Mucosa of descending colon (tissue), 3 donors: ENCODE measurements at places on chromosomes 7 and 10.

DNA sequence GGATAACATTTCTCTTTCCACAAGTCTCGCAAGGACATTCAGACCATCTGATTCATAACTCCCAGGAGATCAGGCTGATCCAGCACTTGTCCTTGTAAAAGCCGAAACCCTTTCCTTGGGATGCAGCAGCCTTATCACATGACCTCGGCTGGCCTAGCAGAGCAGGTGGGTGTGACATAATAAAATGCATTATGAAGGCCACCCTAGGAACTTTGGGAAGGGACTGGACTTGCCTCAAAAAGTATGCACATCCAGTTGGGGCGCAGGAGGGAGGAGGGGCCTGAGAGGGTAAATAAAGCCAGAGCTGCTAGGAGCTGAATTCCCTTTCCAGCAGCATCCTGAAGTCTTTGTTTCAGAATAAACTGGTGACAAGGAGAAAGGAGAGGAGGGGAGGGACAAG is 260.8 kb downstream of the SNX13 start:
- peak; percentile 8 for DNase-seq

GRCh38 chr10:100007231-100008141 is 2.3 kb downstream of the DNMBP start:
- DNase-seq, result no peak

- peak; percentile 2 for DNase-seq
Observed at GRCh38 chr7:6590645-6591110, 857 bp downstream of the INTS15 start.

- DNase-seq, result no peak
Observed at GRCh38 chr10:58898854-58899573, 277.4 kb upstream of the PHYHIPL start.

DNA sequence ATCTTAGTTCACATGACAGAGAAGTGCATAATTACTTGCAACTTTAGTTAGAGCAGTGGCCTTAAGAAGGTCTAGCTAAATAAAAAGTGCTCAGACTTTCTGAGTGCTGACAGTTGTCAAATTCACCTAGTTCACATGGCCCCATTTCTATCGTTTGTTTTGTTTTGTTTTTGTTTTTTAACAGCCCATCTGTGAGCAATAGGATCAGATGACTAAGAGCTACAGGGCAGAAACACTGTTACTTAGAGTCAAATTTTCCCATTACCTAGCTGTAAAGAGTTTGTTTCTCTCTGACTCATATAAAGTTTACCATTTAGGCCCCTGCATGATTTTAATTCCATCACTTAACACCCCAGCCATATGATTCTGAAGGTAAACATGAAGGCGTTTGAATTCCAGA is 18.8 kb downstream of the CAV1 start:
- no peak for DNase-seq

GRCh38 chr10:22464966-22465629 is 119.8 kb downstream of the SPAG6 start:
- no peak for DNase-seq
